ENCODE measurements at places on chromosomes 7 and 10. TPM values are rescaled to one million over a fixed set of nuclear protein-coding genes. Genes with fewer than 3 reads are reported as not detected.

- H3K4me1 ChIP-seq, result peaks cover 25% of the 10 kb centered on the region
- no peak overlapping the region for H3K27ac ChIP-seq
- no peaks in the 10 kb centered on the region for H3K27me3 ChIP-seq
- DNase-seq, result no peak
Measured at GRCh38 chr7:16637379-16637778, 8.2 kb downstream of the ANKMY2 start.

Gene ATRNL1
- total RNA-seq, result 28.7 TPM

- peak overlapping the region; percentile 75 for H3K27ac ChIP-seq
- H3K4me1 ChIP-seq, result peaks cover 11% of the 10 kb centered on the region
- no peak for DNase-seq
- H3K27me3 ChIP-seq, result no peaks in the 10 kb centered on the region
- H3K36me3 ChIP-seq, result no peaks in the 10 kb centered on the region
Measured at GRCh38 chr10:111297351-111297848, 220.6 kb downstream of the ADRA2A start.

- no peak for DNase-seq
- no peak overlapping the region for H3K27ac ChIP-seq
- H3K4me1 ChIP-seq, result peaks cover 82% of the 10 kb centered on the region
- no peaks in the 10 kb centered on the region for H3K36me3 ChIP-seq
- H3K4me3 ChIP-seq, result no peak overlapping the region
Measured at GRCh38 chr10:69847883-69848282, 46.2 kb downstream of the COL13A1 start.

Gene RASSF4
- 16.2 TPM for total RNA-seq

DNA sequence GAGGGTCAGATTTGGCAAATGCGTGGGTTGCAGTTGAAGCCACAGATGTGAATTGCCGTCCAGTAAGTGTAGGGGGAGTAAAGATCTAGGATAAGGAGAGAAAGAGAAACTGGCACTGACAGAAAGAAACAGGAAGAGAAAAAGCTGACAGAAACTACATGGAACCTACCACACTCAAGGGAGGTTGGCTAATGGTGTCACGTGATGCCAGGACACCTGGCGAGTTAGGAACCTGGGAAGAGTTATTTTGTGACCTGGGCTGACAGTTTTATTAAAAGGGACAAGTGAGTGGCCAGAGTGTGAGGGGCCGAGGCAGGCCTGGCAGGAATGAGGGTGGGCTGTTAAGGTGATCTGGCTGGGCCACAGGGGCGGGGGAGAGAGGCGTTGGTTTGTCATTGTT, 188.7 kb downstream of the ADARB2 start:
- H3K4me3 ChIP-seq, result no peak overlapping the region
- H3K27ac ChIP-seq, result no peak overlapping the region
- DNase-seq, result no peak
- H3K36me3 ChIP-seq, result peaks cover 10% of the 10 kb centered on the region

GRCh38 chr10:110802090-110802489, 69.6 kb upstream of the PDCD4 start:
- H3K4me3 ChIP-seq, result no peak overlapping the region
- no peak for DNase-seq

Gene GPER1
- total RNA-seq, result 0.28 TPM

- DNase-seq, result no peak
- H3K27ac ChIP-seq, result no peak overlapping the region
- peaks cover 15% of the 10 kb centered on the region for H3K27me3 ChIP-seq
- H3K4me1 ChIP-seq, result 0 out of 2 replicates have a peak, but pooled peaks cover 4% of the 10 kb centered on the region
- H3K4me3 ChIP-seq, result no peak overlapping the region
Measured at GRCh38 chr7:69526570-69526969, 71.7 kb upstream of the AUTS2 start.

Gene AMPH
- total RNA-seq, result 8.9 TPM

Gene CFAP46
- total RNA-seq, result 3.3 TPM

DNA sequence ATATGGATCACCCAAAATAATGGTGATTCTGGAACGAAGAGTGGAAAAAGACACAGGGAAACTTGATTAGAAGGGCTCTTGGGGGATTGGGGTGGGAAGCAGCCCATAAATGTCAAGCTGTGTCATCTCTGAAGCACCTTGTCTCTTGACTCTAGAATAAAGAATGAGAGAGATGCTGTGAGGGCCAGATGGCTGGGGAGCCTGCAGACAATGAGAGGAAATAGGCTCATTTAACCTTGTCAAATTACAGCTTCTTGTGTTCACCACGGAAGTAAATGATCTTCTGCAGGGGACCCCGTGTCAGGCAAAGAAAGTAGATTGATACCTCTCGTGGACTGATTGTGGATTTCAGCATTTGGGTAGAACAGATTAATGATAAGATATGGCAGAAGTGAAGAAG, 159.3 kb downstream of the ST7 start:
- H3K27me3 ChIP-seq, result no peaks in the 10 kb centered on the region
- peaks cover 13% of the 10 kb centered on the region for H3K36me3 ChIP-seq
- DNase-seq, result no peak

Gene RTKN2
- total RNA-seq, result 16.8 TPM

DNA sequence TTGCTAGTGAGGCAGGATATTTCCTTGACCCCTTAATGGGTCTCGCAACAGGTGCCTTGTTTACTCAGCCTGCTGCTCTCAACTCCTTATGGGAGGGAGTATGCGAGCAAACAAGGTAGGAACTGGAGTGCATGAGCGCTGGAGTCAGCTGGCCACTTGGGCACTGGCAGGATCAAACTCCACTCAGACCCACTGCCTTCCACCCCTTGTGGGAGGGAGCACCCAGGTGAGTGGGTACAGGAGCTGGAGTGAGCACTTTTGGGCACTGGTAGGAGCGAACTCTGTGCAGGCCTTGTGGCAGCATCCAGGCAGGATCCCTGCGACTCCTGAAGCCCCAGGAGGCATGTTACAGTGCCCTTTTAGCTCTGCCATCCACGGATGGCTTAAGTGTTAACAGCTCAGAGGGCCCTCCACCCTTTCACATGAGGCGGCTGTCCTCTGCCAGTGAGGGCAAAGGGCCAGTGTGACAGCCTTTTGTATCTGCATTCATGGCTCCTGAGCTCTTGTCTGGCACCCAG, 123.2 kb downstream of the ST7 start:
- H3K4me1 ChIP-seq, result peaks cover 25% of the 10 kb centered on the region
- peaks cover 5% of the 10 kb centered on the region for H3K36me3 ChIP-seq
- H3K27ac ChIP-seq, result no peak overlapping the region

DNA sequence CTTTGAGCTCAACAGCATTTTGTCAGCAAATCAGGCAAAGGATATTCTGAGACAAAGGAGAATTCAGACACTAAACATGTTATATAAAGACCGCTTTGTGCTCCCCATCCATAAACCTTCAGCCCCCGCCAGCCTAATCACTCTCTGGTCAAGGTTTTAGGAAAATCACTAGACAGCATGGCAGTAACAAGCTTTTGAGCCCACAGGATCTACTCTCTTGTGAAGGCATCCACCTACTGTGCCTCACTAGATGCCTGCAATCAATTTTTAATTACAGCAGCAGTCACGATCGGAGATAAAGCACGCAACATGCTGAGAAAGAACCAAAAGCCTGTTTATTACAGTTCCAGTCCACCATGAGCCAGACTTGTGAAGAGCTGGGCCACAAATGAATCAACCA, 19.1 kb downstream of the PDE1C start:
- no peak overlapping the region for H3K27ac ChIP-seq
- DNase-seq, result no peak
- H3K4me1 ChIP-seq, result no peaks in the 10 kb centered on the region

DNA sequence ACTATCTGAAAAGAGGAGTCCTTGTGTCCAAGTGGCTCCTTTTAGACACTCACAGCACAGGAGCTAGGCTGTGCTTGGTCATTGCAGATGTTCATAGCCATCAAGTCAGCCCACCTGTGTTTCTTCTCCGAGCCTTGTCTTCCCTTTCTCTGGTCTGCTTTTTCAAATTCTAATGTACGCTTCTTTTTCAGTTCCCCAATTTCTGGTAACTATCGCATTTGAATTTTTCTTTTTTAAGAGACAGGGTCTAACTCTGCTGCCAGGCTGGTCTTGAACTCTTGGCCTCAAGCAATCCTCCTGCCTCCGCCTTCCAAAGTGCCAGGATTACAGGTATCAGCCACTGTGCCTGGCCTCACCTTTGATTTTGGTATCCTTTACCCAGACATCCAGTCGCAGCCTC, 18.9 kb downstream of the APBB1IP start:
- H3K27me3 ChIP-seq, result no peaks in the 10 kb centered on the region
- H3K4me3 ChIP-seq, result no peak overlapping the region

GRCh38 chr10:47420305-47421056, 36.4 kb upstream of the ZNF488 start:
- no peak overlapping the region for H3K27ac ChIP-seq
- no peak overlapping the region for H3K4me3 ChIP-seq
- DNase-seq, result no peak
- peaks cover 19% of the 10 kb centered on the region for H3K4me1 ChIP-seq
- H3K27me3 ChIP-seq, result no peaks in the 10 kb centered on the region
- H3K36me3 ChIP-seq, result no peaks in the 10 kb centered on the region

GRCh38 chr7:114590298-114590697, 175.7 kb downstream of the FOXP2 start:
- no peak overlapping the region for H3K4me3 ChIP-seq
- no peaks in the 10 kb centered on the region for H3K36me3 ChIP-seq
- no peaks in the 10 kb centered on the region for H3K27me3 ChIP-seq
- no peak for DNase-seq
- peaks cover 4% of the 10 kb centered on the region for H3K4me1 ChIP-seq

Gene C7orf57
- total RNA-seq, result 0.90 TPM

GRCh38 chr10:86798025-86798424, 41.6 kb downstream of the BMPR1A start:
- H3K27ac ChIP-seq, result no peak overlapping the region
- H3K36me3 ChIP-seq, result no peaks in the 10 kb centered on the region
- H3K4me1 ChIP-seq, result peaks cover 80% of the 10 kb centered on the region
- no peak for DNase-seq

Gene RSPH10B2
- 0.44 TPM for total RNA-seq

DNA sequence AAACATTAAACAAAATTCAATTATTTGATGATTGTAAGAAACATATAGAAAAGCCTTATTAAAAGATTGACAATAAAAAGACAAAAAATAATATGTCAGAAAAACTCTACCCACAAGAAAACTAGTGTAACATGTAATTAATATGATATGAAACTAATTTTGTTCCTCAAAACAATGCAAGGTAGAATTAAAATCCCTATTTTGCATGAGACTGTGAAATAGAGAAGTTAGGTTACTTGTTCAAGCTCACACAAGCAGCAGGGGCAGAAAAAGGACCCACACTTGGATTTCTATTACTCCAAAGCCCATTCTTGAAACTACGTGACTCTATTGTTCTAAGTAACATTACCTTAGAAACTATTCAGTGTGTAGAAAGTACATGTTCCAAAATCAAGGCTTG, 96.4 kb downstream of the KCNMA1 start:
- peaks cover 4% of the 10 kb centered on the region for H3K4me1 ChIP-seq
- no peak overlapping the region for H3K4me3 ChIP-seq
- peaks cover 3% of the 10 kb centered on the region for H3K36me3 ChIP-seq
- no peak overlapping the region for H3K27ac ChIP-seq
- H3K27me3 ChIP-seq, result no peaks in the 10 kb centered on the region
- DNase-seq, result no peak

Gene TFR2
- 5.7 TPM for total RNA-seq

DNA sequence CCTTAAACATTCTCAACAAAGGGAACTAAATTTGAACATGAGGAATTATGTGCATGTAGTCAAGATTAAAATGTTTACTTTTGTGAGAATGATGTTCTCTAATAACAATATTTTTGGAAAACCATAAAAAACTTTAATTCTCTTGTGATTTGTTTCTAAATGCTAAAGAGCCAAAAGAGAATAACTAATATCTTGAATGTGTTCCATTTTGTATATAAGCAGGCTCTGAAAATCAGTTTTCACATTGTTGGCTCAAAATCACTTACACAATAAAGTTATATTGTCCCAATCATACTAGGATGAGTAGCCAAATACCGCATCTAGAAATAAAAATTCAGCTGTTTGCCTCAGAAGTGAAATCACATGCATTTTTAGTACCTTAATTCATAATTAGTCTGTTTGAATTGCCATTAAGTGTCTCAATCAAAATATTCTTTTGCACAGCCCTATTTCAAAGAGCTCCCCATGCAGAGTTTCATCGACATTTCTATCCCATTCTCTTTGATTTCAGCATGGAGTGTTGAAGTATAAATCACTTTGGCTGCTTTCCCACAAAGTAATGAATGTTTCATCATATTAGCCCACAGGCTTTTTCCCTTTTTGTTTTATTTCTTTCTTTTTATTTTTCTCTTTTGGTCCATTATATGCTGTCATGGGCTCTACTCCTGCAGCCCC, 420.3 kb upstream of the POM121L12 start:
- no peak overlapping the region for H3K4me3 ChIP-seq
- H3K27ac ChIP-seq, result no peak overlapping the region
- H3K27me3 ChIP-seq, result no peaks in the 10 kb centered on the region
- H3K4me1 ChIP-seq, result no peaks in the 10 kb centered on the region
- DNase-seq, result no peak

GRCh38 chr10:1514681-1515080, 222.6 kb downstream of the ADARB2 start:
- H3K27ac ChIP-seq, result no peak overlapping the region
- no peaks in the 10 kb centered on the region for H3K36me3 ChIP-seq
- peaks cover 3% of the 10 kb centered on the region for H3K4me1 ChIP-seq
- DNase-seq, result no peak

GRCh38 chr7:155206318-155207020, 91.2 kb upstream of the INSIG1 start:
- DNase-seq, result no peak
- H3K4me3 ChIP-seq, result no peak overlapping the region
- no peak overlapping the region for H3K27ac ChIP-seq

Gene OR2A42
- 0.37 TPM for total RNA-seq

DNA sequence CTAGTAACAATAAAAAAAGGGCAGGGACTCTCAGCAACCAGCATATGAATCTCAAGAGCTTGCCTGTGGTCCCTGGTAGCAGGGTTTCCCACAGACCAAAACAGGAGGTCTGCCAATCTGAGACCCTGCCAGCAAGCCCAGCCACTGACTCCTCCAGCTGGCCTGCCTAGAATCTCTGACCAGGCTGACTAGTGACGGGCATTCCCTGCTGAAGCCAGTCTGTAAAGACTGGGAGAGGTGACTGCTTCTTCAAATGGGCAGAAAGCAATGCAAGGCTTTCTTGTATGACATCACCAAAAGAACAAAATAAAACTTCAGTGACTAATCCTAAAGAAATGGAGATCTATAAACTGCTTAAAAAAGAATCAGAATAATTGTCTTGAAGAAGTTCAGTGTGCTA, 249.4 kb downstream of the TCF7L2 start:
- no peak overlapping the region for H3K27ac ChIP-seq
- H3K27me3 ChIP-seq, result no peaks in the 10 kb centered on the region
- H3K4me1 ChIP-seq, result no peaks in the 10 kb centered on the region
- no peak overlapping the region for H3K4me3 ChIP-seq
- no peak for DNase-seq

DNA sequence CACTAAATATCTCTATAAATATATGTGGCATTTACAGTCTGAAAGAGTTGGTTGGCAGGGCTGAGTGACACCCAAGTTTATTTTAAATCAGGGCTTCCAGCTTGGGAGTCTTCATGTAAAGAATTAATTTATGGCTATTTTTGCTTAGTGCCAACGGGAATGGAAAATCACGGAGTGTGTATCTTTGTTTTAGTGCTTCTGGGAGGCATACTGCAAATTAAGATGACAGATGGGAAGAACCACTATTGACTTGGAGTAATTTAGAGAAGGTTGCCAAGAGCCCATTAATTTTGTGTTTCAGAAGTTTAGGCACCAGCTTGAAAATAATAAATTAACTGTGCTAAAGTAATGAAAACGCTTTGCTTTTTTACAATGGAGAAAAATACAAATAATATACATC, 135.2 kb downstream of the GPR37 start:
- no peaks in the 10 kb centered on the region for H3K27me3 ChIP-seq
- no peak for DNase-seq
- no peak overlapping the region for H3K4me3 ChIP-seq
- H3K4me1 ChIP-seq, result peaks cover 6% of the 10 kb centered on the region
- no peak overlapping the region for H3K27ac ChIP-seq

All from WTC11 (cell line).